Activated effector memory CD4-positive, alpha-beta T cell treated with anti-CD3 and anti-CD28 coated beads, Interleukin-2, amount 50 U/mL, for 16 hours (primary cell): ENCODE measurements at places on chromosomes 12 and 14.

GRCh38 chr14:56199982-56200577 is 81.9 kb downstream of the PELI2 start:
- no peak for DNase-seq

DNA sequence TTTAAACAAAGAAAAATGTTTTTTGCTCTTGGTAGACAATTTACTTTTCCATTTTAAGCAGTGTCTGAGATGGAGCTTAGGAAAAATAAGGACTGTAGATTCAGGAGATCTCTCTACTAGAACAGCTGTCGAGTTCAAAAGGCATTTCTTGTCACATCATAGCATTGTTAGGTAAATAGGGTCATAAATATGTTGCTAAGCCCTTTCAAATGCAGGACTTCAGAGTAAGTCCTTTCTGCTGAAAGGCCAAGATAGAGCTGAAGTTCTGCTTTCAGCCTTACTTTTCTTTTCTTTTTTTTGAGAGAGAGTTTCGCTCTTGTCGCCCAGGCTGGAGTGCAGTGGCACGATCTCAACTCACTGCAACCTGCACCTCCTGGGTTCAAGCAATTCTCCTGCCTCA is 98.2 kb downstream of the SYNE2 start:
- DNase-seq, result no peak

- DNase-seq, result no peak
These were observed 125.9 kb downstream of the EFCAB11 start for GRCh38 chr14:89828471-89829165.

GRCh38 chr12:50961708-50962107 is 9.4 kb downstream of the HIGD1C start:
- DNase-seq, result no peak

DNA sequence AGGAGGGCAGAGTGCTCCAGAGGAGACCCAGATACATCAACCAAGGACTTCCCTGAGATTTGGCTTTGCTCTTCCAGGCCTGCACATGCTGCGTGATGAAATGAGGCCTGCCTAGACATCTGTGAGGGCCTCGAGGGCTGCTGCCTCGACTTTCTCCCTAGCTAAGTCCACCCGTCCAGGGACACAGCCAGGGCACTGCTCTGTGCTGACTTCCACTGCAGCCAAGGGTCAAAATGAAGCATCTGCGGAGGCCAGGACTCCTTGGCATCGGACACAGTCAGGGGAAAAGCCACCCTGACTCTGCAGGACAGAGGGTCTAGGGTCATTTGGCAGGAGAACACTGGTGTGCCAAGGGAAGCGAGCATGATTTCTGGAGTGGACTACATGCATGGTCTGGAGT is 10.7 kb downstream of the SLC25A47 start:
- peak; percentile 44 for DNase-seq

GRCh38 chr14:64899958-64900357 is 14.3 kb upstream of the CHURC1 start:
- DNase-seq, result no peak

DNA sequence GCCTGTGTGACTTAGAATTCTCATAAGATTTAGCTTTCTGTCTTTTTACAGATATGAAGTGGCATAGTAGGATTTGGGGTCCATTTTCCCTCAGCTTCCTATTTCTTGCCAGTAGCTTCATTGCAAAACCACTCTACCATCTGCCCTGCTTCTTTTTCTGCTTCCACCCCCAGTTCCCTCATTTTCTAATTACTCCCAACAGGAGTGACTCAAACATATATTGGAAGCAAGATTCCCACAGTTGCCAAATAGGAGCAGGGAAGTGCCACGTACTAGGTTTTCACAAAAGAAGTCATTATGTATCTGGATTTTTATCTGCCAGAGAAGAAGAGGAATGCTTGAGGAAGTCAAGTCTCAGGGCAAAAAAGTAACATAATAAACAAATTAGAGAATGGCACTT is 64.1 kb downstream of the ANO4 start:
- no peak for DNase-seq

DNA sequence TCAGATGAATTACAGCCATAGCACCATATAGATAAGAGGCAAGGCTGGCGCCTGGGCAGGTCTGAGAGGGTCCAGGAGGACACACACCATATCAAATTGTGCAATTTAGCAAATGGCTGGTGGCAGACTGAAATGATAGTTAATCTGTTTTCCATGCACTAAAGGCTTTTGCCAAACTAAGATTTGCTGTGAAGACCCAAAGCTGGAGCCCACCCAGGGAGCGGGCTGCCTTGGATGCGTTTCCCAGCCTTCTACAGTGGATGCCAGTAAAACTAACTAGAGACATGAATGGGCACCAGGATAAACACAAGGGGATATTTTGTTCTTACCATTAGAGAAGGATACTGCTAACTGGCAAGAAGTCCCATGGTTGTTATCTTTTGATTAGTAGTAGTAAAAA is 475.1 kb downstream of the DPF3 start:
- no peak for DNase-seq

DNA sequence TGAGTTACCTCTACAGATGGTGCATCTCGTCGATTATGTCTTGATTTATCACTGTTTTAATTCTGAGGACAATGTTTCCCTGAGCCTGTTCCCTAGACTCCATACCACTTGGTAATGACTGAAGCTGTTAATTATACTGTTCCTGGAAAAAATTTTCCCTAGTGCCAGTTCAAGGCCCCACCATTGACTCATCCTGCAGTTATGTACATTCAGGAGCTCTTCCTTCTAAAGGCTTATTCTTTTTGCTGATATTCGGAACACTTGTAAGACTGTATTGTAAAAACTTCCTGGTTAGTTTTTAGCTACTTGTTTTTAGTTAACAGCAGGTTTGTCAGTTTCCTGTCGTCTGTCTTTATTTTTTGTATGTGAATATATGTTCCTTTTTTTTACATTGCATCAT is 30.4 kb upstream of the PPP2R5E start:
- no peak for DNase-seq

GRCh38 chr12:47991106-47992061 is 12.9 kb downstream of the COL2A1 start:
- peak; percentile 50 for DNase-seq

GRCh38 chr12:2959192-2959504 is at the start of gene TEAD4:
Gene TEAD4 (plus strand): TSS chr12:2959397.
- no peak for DNase-seq
